ENCODE measurements at places on chromosomes 11 and 22.

- no peak for DNase-seq
- H3K4me1 ChIP-seq: no peaks in the 10 kb centered on the region
- H3K4me3 ChIP-seq: no peak overlapping the region
- H3K27me3 ChIP-seq: no peaks in the 10 kb centered on the region
- no peaks in the 10 kb centered on the region for H3K36me3 ChIP-seq
Measured at GRCh38 chr22:47209547-47210023, 447.1 kb downstream of the TBC1D22A start.

DNA sequence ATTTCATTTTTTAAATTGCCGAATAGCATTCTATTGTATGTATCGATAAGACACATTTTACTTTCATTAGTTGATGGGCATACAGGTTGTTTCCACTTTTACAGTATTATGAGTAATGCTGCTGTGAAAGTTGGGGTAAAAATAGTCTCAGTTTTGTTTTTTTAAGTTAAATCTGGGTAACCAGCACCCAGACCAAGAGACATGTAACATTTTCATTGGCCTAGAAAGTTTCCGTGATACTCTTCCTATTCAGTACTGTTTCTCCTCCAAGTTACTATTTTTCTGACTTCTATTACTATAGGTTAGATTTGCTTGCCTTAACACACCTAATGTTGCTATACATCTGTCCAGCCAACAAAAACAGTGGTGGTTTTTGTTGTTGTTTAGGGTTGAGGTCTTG is 12.3 kb downstream of the IPO7 start:
- no peaks in the 10 kb centered on the region for H3K36me3 ChIP-seq
- H3K27me3 ChIP-seq: no peaks in the 10 kb centered on the region
- no peak for DNase-seq
- H3K4me1 ChIP-seq: no peaks in the 10 kb centered on the region

DNA sequence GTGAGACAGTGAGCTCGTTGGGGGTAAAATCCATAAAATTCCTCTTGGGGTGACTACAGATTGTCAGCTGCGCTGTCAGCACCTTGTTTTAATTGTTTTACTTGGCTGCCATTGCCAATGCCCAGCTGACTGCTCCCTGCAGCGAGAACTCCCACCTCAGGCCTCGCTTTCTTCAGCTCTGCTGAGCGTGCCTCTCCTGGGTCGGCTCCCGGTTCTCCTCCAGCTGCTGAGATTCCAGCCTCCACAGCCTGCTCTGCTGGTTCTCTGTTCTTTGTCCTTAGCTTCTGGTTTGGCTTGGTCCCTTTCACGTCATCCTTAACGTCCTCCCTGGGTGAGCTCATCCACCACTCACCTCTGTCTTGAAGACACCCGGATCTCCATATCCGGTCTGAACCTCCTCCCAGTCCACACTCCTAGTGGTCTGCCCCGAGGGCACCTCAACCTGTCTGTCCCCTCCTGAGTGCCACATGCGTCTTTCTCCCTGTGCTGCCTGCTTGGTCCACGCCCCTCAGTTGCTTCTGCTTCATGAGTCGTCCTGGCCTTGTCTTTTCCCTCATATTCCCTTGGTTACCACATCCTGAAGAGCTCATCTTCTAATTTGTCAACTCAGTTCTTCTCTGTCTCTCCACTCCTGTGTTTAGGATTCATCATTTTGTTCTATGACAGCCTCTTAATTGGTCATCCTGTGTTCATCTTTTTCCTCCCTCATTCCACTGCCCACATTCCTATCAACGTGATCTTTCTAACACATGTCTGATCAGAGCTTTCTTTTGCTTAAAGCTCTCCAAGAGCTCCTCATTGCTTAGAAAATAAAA is 35.6 kb downstream of the BMAL1 start:
- no peaks in the 10 kb centered on the region for H3K36me3 ChIP-seq
- H3K27me3 ChIP-seq: no peaks in the 10 kb centered on the region
- H3K4me3 ChIP-seq: no peak overlapping the region
- peaks cover 5% of the 10 kb centered on the region for H3K4me1 ChIP-seq
- no peak for DNase-seq

- H3K4me1 ChIP-seq: peaks cover 17% of the 10 kb centered on the region
- H3K27ac ChIP-seq: no peak overlapping the region
- no peaks in the 10 kb centered on the region for H3K36me3 ChIP-seq
- no peak overlapping the region for H3K4me3 ChIP-seq
Measured at GRCh38 chr11:76369406-76369805, 11.5 kb downstream of the THAP12 start.
